T-helper 22 cell (primary cell): ENCODE measurements at places on chromosomes 2 and 18.

GRCh38 chr2:66343259-66343658, 91.7 kb upstream of the MEIS1 start:
- no peak for DNase-seq

DNA sequence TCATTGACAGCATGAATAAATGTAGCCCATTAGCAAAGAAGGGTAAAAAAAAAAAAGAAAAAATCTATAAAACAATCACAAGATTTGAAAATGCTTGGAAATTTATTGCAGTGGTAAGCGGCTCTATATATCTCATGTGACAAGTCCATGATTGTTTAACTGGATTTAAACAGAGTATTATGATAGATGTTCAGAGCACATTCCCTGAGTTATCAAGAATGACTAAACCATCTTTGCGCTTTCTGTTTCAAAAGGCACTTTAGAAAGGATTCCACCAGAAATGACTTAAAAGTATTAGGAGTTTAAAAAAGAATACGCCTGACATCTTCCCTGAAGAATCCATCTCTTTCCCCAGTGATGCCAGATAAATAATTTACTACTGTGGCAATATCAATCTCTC, 409.5 kb upstream of the UBE2E3 start:
- no peak for DNase-seq

DNA sequence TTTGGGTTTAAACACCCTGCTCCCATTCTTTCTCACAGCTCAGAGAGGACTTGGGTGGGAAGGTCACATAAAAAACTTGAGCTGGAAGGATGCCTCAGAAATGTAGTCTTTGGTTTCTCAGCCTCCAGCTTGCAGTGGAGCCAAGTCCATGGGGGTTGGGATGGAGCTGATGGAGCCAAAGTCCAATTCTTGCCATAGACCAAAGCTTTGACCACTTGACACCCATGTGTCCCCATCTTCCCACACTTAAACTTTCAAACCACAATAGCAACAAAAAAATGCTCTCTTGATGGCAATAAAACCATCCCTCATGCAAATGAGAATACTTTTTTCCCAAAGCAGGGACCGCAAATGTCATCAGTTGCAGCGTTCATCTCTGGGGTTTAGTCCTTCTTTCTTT, 14.7 kb upstream of the DAW1 start:
- no peak for DNase-seq

GRCh38 chr2:37098416-37099118, 14.2 kb downstream of the GPATCH11 start:
- DNase-seq: no peak

GRCh38 chr2:200640176-200640575, 54.4 kb downstream of the AOX1 start:
- no peak for DNase-seq

DNA sequence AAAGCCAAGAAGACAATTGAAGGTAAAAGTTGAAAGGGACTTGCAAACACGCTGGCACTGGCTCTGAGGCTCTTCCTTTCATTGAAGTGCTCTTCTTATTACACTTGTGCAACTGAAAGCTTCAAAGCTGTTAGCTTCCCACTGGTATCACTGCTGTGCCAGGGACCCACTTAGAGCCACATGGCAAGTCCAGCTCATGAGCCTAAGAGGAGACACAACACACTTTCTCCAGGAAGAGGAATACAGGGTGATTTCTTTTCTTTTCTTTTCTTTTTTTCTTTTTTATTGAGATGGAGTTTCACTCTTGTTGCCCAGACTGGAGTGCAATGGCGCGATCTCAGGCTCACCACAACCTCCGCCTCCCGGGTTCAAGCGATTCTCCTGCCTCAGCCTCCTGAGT, 218.2 kb downstream of the ATAD2B start:
- DNase-seq: no peak

- no peak for DNase-seq
Observed at GRCh38 chr18:23412351-23412964, 40.6 kb upstream of the RIOK3 start.

GRCh38 chr2:200347301-200347700, 40.8 kb downstream of the SPATS2L start:
- DNase-seq: no peak

DNA sequence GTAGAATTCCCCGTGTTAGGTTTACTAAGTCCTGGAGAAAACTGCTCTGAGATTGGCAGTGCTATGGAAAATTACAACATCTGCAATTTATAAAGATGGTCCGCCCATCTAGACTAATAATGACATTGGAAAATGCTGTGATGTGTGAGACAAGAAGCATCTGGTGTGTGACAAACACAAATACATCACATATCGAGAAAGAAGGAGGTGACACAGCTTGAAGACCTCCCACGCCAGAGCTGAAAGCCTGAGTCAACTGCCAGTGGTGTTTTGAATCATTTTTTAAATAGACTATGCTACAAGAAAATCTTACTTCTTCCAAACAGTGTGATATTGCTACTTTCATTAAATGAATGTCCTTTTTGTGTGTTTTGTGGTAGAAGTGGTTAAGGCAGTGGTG, 8.6 kb upstream of the ANO7 start:
- DNase-seq: no peak

DNA sequence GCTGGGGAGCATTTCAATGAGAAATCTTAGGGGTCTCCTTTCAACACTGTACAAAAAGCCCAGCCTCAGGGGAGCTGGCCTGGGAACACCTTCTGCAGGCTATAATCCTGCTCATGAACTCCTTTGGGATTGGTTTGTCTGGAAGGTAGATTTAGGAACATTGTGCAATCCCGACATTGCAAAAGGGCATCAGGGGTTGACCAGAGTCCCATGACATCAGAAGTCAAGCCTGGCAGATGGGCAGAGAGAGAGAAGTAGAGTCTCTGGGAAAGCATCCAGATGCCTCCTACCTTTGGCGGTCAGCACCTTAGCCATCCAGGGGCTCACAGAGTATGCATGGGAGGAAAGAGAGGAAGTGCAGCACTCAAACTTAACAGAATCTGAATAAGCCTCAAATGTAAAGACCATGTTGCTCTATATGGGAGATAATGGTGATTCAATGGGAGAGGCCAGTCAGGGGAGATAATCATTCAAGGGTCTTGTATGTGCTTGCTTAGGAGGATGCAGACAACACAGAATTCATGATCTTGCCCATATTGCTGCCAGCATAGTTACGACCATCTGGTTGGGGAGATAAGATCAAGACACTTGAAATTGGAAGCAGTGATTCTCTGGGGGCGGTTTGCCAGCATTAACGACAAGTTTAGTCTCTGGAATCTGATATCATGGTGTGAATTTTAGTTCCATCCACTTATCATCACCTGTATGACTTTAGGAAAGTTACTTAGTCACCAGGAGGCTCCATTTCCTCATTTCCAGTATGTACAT, 58.3 kb upstream of the UPP2 start:
- no peak for DNase-seq

- DNase-seq: no peak
Observed at GRCh38 chr2:173752152-173752551, 213.0 kb downstream of the SP3 start.

- DNase-seq: no peak
Observed at GRCh38 chr2:28637066-28638047, 114.3 kb upstream of the PPP1CB start.

DNA sequence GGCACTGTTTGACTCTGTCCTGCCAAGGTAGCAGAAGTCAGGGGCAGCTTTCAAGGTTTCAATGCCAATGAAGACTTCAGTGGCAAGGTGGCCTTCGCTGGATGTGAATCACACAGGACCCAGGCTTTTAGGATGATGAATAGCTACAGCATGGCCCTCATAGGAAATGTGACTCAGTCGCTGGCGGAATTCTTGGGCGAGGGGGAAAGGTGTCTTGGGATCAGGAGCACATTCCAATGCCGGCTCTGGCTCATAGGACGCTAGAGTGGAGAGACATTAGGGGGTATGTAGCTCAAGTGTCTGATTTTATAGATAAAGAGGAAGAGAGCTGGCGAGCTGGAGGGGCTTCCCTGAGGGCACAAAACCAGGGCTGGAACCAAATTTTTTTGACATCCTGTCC, 68.6 kb downstream of the SMIM21 start:
- no peak for DNase-seq

GRCh38 chr18:46574000-46574742, 82.8 kb downstream of the LOXHD1 start:
- DNase-seq: no peak

- no peak for DNase-seq
Observed at GRCh38 chr18:13791181-13791580, 32.8 kb upstream of the MC5R start.
